ENCODE measurements at places on chromosomes 3 and 15.

DNA sequence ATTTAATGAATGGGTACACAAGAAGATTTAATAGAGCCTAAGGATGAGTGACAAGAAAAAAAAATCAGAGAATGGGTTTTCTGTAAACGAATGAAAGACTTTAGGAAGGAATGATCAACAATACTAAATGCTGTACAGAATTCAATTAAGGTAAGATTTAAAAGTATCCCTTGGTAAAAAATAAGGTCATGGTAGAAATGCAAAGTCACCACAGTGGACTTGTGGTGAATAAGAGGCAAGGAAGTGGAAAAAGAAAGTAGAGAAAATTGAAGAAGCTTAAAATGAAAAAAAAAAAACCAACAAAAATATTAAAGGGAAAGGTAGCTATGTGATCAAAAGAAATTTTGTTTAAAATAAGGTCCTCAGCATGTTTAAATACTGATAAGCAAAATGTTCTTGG lies 82.4 kb downstream of the PLSCR2 start:
- no peak for DNase-seq

GRCh38 chr3:45659661-45660566 lies 29.3 kb upstream of the SACM1L start:
- peak; percentile 80 for DNase-seq

DNA sequence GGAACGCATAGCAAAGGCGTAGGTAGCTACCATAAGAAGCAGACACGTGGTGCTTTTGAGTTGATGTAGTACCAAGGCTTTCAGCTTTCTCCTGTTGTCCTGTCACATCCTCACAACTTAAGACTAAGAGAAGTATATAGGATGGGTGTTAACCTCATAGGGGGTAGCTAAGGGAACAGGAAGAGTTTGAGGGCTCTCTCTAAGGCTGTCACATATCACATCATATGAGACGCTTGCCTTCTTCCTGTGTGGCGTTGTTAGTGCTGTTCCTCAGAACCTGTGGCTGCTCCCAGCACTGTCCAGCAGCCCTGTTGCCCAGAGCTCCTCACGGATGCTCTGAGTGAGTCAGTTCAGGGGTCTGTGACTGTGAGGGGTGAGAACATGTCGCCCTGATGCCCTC lies 14.7 kb downstream of the DHX30 start:
- DNase-seq: no peak

DNA sequence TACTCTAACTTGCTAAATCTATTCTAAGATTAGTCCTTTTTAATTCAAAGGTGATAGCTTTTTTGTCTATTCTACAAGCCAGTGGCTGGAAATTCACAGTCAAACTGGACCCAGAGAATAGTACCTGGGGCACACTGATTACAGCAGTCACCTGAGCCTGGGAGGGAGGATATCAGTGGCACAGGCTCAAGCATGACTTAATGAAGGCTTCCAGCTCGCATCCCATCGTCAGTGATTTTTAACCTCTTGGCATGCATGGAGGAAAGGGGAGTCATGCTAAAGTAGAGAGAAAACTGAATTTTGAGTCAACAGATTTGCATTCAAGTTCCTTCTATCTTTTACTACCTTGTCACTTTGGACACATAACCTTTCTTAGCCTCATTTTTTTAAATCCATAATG lies 24.8 kb downstream of the GOLIM4 start:
- DNase-seq: no peak

DNA sequence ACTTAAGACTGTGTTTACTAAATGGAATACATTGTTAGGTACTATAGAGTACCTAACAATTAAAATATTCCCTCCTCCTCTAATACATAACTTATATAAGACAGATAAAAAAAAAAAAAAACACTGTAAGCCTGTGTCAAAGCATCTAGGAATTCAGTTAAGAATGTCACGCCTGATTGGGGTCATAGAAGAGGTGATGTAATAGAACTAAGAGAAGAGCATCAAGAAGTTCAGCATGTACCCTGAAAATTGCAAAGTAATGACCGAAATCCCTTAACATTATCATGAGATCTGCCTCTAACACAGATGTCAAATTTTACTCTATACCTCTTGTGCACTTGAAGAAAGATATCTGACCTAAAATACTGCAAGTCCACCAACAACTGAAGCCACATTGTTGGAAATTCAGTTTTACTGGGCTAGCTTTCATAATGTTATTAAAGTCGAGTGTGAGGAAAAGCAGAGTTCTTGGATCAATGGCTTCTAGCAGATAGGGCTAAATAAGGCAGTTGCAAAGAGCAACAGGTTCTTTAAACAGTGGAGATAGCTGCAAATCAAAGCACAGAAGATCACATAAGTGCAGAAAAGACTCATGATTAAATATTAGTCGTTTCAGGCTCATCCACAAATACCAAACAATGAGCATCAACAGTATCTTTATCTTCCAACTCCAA lies 75.0 kb downstream of the TBL1XR1 start:
- no peak for DNase-seq

- DNase-seq: no peak
Measured at GRCh38 chr3:116114586-116114985, 330.7 kb downstream of the LSAMP start.

GRCh38 chr3:88812576-88812975 lies 294.8 kb upstream of the EPHA3 start:
- DNase-seq: no peak

GRCh38 chr3:165837058-165837525 lies at the start of gene BCHE:
TSS of gene BCHE (minus strand) at chr3:165837423. CDS start at chr3:165831033, 6,390 bp downstream.
- peak; percentile 60 for DNase-seq

DNA sequence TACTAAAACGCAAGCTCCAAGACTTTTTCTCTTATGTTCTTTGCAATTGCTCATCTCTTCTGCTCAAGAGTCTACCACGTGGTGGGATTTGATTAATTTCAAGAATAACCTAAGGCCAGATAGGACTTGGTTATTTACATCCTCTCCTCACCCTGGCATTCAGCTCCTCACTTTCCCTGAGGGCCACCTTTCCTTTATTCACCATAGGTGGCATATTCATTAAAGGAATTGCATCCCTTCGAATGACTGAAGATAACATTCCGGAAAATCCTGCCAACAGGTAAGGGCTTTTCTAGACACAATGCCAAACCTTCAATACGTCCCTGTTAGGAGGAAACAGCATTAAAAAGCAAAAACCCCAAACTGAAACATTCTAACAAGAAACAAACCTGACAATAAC lies 220.0 kb upstream of the KBTBD8 start:
- no peak for DNase-seq

DNA sequence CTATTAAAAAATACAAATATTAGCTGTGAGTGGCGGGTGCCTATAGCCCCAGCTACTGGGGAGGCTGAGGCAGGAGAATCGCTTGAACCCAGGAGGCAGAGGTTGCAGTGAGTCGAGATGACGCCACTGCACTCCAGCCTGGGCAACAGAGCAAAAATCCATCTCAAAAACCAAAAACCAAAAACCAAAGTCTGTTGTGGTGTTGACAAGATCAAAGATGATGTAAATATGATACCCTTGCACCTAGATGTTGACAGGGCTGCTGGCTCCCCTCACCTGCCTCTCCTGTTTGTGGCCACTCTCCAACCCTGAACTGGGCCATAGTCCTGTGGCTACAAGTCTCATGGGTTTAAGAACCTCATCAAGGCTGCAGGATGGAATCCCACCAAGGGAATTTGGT lies 16.2 kb downstream of the DAPK2 start:
- DNase-seq: no peak

DNA sequence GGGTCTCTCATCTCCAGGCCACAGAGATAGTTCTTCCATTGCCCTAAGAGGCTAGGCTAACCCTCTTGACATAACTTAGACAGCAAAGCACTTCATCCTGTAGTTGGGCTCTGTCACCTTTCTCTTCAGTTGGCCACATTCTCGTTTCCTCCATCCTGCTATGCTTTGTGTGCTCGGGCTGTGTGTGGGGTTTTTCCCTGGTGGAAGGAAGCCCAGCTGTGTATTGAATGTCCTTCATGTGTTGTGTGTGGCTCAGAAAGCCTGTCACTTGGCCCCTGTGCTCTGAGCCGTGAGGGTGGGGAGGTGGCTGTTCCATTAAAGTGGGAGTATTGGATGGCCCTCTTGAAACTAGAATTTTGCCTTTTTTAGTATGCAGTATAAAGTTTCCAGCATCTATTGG lies 8.8 kb upstream of the EXOG start:
- no peak for DNase-seq

GRCh38 chr15:65355988-65356353 lies 21.8 kb downstream of the IGDCC3 start:
- DNase-seq: no peak

DNA sequence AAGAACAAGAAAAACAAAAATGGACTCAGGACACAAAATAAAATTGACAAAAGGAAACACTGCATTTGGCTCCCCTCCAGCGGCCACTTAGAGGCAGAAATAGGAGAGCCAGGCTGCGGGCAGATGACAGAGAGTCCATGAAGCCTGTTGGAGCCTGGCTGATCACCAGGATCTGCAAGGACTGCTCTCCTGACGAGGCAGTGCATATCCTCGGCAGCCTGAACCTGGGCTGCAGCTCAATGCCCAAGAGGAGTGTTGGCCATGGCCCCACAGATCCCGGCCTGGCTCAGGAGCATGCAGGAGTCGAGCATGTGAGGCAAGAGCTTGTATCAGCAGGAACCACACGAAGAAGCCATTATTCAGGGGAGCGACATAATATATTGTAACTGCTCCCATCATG lies 199.8 kb downstream of the STT3B start:
- peak; percentile 66 for DNase-seq

DNA sequence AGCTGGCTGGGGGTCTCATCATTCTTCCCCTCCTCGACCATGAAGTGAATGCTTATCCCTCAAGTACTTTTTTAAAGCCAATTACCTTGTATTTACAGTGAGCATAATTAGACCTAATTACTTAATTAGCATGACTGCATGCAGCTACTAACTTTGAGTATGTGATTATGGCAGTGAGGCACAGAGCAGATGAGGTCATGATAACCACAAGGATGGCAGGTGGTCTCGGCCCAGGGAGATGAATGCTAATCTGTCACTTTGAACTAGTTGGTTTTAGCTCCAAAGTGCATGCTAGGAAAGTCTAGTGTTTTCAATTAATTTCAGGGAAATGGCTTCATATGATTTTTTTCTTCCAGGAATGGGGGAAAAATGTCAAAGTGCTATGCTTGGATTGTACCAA lies 233.8 kb downstream of the NTRK3 start:
- no peak for DNase-seq

- DNase-seq: no peak
Measured at GRCh38 chr3:141124715-141125114, 73.6 kb downstream of the SPSB4 start.

GRCh38 chr3:61146010-61146890 lies 105.0 kb downstream of the FHIT start:
- no peak for DNase-seq

- DNase-seq: no peak
Measured at GRCh38 chr15:48834756-48835155, 23.9 kb upstream of the CEP152 start.

DNA sequence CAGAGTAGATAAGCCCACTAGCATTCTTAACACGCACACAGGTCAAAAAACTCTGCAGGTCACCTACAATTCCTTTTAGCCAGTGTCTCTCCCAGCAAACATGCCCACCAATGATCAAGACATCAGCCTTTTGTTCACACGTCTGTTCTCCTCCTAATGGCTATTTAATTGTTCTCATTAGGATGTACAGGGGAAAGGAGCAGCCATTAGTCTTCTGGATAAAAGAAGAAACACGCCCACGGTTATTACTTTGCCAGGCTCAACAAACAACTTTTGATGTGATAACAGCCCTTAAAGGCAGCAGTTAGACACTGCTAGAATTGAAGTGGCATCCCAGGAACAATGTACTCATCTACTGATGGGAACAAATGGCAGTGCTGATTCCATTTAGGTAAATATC lies 108.8 kb downstream of the NTRK3 start:
- DNase-seq: no peak

DNA sequence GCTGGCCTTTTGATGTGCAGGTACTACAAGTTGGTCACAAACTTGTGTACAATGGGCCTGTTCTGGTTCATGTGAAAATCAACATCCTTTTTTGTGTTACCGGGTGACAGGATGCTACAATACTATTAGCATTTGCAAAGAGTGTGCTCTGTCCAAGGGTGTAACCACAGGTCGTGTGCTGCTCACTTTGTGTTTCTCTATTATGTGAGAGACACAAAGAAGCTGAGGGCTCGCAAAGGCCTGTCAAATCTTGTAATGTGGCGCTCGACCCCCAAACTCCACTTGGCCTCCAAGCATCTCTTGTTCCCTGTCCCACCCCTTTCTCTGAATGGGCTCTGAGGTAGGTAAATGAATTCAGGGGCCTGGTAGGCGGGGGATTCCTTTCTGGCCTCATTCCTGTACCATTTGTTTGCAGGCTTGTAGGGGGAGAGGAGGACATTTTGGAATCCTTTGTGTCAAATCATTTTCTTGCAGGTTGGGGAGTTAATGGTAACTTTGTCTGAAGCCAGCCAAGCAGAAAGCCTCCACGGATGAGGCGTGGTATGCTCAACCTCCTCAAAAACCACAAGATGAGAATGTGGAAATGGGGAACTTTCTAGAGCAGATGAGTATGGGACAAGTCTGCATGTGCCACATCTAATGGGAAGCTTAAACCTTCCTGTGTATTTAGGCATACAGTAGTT lies 109.1 kb downstream of the OPA1 start:
- no peak for DNase-seq

DNA sequence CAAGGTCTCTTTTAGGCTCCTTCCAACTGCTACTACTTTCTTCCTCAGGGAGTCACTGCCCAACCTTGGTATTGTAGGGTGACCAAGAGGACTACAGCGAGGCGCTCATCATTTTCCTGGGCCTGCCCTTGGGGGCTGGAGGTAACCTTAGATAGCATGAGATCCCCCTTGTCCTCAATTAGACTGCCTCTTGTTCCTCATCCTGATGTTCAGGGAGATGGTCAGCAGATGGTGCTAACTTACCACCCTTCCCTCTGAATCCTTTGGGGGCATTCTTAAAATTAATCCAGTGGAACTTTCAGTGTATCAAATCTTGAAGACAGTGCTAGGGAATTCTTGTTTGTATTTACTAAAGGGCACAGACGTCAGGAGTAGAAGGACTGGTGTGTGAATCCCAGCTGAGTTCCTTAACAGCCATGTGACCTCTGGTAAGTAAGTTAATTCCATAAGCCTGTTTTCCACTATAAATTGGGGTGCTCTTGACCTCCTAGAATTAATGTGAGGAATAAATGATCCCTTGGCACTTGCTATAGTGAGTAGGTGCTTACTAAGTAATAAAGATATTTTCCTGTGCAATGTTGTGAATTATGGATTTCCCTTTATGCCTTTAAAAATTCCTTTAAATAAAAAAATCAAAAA lies 4.1 kb upstream of the CLPX start:
- no peak for DNase-seq

- no peak for DNase-seq
Measured at GRCh38 chr3:108489776-108490175, 20.6 kb downstream of the MYH15 start.

GRCh38 chr15:38307861-38308641 lies 55.4 kb downstream of the SPRED1 start:
- no peak for DNase-seq

DNA sequence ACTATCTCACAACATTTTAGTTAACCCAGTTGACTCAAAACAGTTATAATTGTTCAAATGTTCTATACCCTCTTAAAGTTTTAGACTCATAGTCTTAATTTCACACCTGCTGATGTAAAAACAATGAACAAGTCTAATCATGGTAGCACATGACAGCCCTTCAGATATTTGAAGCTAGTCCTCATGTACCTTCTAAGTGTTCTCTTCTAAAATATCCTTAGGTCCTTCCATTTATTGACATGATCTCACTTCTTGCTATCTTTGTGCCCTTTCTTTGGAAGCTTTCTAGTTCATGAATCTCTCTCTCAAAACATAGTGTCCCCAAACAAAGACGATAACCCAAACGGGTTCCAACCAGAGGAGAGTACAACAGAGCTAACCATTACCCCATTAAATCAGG lies 363.1 kb downstream of the MECOM start:
- DNase-seq: no peak

GRCh38 chr3:165225604-165226003 lies 29.4 kb upstream of the SLITRK3 start:
- no peak for DNase-seq
